Stimulated activated CD4-positive, alpha-beta T cell treated with anti-CD3 and anti-CD28 coated beads, Interleukin-12 subunit alpha, Interleukin-12 subunit beta, amount 100 ng/mL, for 24 hours (primary cell): ENCODE measurements at places on chromosomes 6 and 20.

- DNase-seq = no peak
These were observed 1.1 kb downstream of the PPP1R18 start for GRCh38 chr6:30685157-30686008.

- DNase-seq = no peak
These were observed 881 bp downstream of the SFT2D1 start for GRCh38 chr6:166341464-166341863.

- no peak for DNase-seq
These were observed 56.8 kb downstream of the PRDM1 start for GRCh38 chr6:106142876-106143431.

- DNase-seq = peak; percentile 63
These were observed at the start of gene NRM for GRCh38 chr6:30690403-30691207. Gene NRM, minus strand, starts transcription at chr6:30690984. Its CDS starts 10 bp downstream, at chr6:30690974.

- peak; percentile 23 for DNase-seq
These were observed 25.6 kb upstream of the HLA-DQB1 start for GRCh38 chr6:32692019-32692418.

GRCh38 chr20:31883829-31884228 lies 13.4 kb downstream of the TTLL9 start:
- no peak for DNase-seq
